ENCODE measurements at places on chromosomes 6 and 20.

DNA sequence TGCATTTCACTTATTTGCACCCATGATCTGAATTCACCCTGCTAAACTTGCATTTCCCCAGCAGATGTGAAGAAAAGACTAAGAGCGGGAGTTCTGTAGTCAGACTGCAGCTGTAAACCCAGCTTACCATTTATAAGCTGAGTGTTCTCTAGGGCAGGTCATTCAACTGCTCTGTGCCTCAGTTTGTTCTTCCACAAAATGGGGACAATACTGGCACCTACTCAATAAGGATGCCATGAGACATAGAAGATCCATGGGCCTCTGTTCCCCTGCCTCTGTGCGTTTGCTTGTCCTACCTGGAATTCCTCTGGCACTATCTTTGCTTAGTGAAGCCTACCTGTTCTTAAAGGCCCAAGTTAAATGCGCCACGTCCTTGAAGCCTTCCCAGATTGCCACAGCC is 12.2 kb upstream of the MDFI start:
- no peak for DNase-seq

- no peak for DNase-seq
These were observed 42.1 kb downstream of the NUDT3 start for GRCh38 chr6:34350137-34350933.

DNA sequence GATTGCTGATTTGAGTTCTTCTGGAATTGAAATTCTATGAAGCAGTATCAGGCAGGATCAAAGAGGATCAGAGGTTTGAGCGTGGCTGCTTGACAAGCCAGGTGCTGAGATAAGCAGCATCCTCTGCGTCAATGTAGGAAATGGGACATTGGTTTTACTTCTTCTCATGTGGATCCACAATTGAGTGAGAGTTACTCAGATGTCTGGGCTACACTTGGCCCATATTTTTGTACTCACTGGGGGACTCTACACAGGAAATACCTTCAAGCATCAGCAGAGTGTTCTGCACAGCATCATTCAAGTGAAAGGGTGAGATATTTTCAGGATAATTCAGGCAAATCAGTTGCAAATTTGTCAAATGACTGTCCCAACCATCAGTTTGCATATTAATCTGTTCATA is 613.9 kb upstream of the ARID1B start:
- no peak for DNase-seq

DNA sequence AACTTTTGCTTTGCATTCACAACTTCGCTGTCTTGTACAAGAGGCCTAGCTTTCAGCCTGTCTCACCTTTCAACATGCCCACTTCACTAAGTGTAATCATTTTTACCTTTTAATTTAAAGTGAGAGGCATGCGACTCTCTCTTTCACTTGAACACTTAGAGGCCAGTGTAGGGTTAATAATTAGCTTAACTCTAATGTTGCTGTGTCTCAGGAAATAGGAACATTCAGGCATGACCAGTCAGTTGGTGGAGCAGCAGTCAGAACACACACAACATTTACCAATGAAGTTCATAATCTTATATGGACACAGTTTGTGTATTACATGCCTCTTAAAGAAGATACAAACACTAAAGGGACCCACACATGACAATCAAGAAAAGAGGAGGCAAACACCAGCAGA is 47.6 kb downstream of the HTR1B start:
- DNase-seq, result no peak

- DNase-seq, result no peak
These were observed 576.4 kb downstream of the HDGFL1 start for GRCh38 chr6:23145781-23146180.

DNA sequence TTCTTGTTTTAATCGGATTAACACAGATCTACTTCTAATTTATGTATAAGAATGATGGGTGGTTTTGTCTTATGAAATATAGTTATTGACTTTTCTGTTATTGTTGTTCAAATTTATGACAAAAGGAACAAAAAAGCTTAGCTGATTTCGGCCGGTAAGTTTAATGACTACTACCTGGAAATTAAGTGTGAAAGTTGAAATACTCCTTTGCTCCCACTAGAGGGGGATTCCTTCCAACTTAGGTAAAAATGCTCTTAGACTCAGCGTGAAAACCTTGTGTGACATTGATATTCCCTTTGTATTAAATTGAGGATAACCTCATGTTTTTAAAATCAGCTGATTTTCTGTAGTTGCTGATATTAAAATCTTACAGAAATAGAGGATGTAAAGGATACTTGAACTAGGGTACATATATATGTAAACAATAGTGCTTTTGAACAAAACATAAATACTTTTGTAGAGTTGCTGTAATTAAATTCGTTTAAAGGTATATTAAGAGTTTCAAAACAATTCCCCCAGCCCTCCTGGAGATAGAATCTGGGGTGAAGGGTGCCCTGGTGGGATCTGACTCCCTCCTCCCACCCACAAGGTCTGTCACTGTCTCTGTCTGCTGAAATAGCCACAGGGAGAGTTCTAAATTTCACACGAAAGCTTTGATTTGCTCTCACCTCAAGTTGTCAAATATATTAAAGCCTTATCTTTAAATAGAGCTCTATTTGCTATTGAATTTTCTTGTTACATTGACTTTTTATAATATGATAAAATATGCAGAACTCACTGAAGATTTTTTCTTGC is 257.5 kb downstream of the ARID1B start:
- no peak for DNase-seq

All from skeletal muscle cell (primary cell).